ENCODE measurements at places on chromosomes 1 and 21.

GRCh38 chr21:38610623-38611251 lies 112.5 kb upstream of the ERG start:
- no peak for DNase-seq

DNA sequence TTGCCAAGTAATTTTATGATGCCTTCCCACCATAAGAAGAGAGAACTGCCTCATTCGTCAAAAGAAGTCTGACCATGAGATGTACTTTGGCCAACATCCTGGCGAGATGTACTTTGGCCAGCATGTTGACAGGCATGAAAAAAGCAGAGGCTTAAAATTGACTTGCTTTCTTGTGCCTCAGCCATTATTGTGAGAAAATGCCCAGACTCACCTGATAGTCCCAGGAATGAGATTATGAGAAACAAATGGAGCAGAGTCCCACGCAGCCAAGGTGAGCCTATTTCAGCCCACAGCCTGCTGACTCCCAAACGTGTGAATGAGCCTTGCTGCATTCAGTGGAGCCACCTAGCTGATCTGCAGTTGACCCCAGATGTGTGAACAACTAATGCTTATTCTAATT lies 43.5 kb upstream of the ZNF644 start:
- DNase-seq: no peak

DNA sequence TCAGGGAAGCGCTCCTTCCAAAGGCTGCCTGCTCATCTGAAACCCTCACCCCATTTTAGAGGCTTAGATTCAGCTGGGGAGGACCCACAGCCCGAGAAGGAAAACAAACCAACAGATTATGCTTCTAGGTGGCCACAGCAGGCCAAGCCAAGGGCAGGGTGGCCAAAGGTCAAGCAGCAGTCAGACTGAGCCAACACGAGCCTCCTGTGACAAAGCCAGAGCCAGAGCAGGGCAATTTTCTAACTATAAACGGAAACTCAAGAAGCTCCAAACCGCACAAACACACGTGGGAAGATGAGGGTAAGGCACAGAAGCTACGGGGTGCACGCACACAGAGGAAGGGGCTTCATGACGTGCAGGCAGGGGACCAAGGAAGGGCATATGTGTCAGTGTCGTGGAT lies 64.1 kb downstream of the PLEKHA6 start:
- DNase-seq: no peak

DNA sequence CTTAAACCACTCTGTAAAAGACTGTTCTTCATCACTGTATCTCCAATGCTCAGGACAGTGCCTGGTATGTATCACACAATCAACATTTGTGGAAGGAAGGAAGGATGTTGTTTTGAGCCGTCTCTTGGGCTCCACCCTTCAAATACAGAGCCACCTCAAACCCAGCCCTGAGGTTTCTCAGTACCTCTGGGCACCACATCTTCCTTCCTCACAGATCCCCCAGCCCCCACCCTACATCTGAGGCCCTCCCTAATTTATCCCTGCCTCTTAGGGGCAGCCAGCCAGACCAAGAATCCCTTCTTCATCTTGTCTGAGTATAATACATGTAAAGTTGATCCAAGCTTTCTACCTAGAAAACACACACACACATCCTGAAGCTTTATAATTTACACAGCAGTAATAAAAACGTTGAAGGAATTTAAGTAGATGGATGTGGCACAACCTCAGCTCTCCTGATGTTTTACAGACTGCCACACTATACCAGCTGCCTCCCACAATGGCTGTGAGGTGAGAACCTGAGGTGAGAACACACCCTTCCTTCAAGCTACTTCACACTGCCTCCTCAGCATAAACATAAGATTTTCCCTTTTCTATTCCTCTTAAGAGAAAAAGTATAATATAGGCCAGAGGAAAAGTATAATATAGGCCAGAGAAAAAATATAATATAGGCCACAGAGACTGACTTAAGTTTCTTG lies 48.5 kb downstream of the CDC7 start:
- no peak for DNase-seq

- no peak for DNase-seq
These were observed 190.4 kb downstream of the NRIP1 start for GRCh38 chr21:14874379-14874778.

DNA sequence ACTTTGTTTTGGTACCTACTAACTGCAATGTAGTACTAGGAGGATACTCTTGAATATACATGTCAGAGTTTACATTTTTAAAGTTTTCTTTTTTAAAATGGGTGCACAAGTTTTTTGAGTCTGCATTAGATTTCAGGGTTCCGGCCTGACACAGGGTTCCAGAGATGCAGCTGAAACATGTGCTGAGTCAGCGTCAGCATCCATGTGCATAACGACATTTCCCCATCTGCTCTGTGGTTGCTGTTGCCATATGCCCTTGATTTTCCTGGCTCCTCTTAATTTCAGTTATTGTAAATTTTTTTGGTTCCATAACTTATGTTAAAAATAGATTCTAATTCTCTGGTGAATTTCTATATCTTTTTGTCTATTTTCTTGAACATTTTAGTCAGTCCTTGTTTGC lies 12.3 kb upstream of the METTL13 start:
- DNase-seq: no peak

DNA sequence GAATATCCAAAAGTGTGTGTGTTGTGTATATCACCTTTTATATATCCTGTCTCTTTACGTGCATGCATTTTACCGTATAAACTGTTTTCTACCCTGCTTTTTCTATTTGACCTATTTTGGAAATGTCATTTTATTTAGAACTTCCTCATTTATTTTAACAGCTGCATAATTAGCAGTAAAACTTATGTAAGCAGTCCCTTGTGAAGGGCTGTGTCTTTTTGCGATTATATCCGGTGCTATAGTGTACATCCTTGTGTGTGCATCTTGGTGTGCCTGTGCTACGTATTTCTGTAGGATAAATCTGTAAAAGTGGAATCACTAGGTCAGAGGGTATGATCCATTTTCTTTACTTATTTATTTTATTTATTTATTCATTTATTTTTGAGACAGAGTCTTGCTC lies 7.2 kb downstream of the LGALS8 start:
- no peak for DNase-seq

- DNase-seq: no peak
These were observed 26.8 kb downstream of the EGLN1 start for GRCh38 chr1:231395076-231395997.

- no peak for DNase-seq
These were observed 874.2 kb upstream of the ADGRL2 start for GRCh38 chr1:80926531-80926930.

GRCh38 chr1:43509740-43510375 lies 20.8 kb upstream of the PTPRF start:
- DNase-seq: no peak

DNA sequence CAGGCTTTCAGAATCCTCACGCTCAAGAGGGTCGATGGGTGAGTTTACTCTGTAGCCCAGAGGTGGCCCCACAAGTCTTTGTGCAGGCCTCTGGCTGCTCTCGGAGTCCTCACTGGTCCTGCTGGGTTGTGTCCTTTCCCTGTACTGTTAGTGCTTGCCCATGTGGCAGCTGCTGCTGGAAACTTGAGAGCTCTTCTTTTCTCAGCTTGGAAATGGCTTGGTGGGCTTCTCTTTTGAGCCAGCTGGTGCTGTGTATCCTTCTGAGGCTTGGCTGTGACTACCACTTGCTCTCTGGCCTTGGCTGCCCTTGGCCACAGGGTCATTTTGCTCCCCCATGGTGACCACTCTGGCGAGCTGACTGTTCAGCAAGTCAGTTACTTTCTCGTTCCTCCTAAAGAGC lies 82.2 kb upstream of the LMO4 start:
- no peak for DNase-seq

- peak; percentile 14 for DNase-seq
These were observed 510.0 kb downstream of the USP25 start for GRCh38 chr21:16239659-16240265.

DNA sequence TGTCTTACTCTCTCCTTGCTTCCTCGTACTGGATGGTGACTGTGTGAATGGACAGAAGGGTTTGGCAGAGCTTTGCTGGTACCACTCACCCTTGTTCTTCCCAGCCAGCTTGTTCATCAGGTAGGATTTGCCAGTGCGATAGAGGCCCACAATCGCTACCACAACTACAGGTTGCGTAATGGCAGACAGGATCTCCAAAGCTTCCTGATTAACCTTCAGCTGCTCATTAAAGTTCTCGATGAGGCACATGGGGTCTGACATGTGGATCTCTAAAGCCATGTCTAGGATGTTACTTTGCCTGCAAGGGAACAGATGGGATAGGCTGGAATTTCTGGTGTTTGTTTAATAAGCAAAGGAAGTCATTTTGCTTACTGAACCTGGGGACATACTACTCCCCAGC lies 3.4 kb downstream of the GBP5 start:
- DNase-seq: no peak

DNA sequence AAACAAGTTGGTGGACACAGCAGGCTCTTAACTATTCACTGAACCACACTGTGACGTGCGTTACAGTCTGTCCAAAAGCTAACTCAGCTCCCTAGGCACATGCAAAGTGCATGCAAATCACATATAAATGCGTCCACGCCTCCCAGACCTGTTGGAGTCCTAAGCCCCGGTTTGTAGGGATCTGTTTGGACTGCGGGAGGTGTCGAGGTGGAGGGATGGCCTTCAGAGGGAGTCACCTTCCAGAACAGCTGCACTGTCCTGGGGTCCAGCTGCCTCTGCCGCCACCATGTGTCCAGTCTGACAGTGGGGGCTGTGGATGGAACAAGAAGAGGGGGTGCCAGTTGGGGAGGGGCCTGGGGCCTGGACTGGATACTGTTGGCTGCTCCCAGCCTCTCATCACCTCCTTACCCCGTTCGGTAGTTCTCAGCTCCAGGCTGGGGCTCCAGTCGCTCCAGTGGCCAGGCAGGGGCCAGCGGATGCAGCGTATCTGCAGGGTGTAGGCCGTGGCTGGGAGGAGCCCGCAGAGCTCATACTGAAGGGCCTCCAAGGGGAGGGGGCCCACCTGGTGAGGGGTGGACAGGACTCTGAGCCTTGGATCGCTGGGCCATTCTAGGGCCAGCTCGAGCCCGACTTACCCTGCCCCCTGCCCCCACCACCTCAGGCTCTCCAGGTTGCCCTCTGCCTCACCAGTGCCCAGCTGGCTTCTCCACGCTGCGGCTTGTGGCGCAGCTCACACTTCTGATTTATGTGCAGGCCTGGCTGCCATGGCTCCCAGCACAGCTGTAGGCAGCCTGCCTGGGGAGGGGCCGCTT lies 7.9 kb upstream of the MRPS15 start:
- DNase-seq: no peak

DNA sequence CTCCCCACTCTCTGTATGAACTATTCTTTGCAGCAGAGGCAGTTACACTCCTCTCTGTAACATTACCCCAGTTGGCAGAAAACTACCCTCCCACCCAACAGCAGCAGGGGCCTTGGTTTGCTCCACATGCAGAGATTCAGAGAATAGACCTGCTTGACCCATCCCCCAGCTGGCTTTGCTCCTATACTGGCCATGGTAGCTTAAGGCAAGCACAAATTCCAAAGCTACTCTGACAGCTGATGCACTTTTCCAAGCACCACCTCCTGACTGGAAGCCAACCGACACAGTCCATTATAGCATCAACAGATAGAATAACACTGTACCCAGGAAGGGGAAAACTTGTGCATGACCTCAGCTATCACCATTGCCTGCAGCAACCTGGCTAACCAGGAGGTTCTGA lies 846.5 kb upstream of the NCAM2 start:
- DNase-seq: no peak

GRCh38 chr1:111517469-111518225 lies 14.2 kb upstream of the ADORA3 start:
- DNase-seq: no peak

GRCh38 chr1:34398916-34399275 lies 222.2 kb downstream of the C1orf94 start:
- no peak for DNase-seq

DNA sequence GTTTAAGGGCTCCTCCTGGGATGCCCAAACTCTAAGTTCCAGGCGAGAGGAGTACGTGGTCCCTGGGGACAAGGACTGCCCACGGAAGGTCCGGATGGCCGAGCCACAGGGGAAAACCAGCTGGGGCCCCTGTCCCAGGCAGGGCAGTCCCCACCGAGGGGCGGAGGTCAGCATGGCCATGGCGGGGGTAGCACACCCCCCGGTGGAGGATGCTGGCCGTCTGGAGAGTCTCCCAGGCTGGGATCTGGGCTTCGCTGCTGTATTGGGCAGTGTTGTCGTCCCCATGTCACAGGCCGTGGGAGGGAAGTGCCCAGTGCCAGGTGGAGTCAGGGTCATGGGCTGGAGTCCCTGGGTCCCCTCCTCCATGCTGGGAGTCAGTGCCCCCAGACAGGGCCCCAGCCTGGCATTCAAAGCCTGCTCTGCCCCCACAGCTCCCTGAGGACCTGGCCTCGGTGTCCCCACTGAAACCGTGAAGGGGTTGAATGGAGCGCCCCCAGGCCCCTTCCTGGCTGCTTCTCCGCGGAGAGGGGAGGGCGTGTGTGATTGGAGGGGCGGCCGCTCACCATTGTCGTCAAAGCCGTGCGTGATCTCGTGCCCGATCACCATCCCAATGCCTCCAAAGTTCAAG lies 6.8 kb downstream of the PRXL2B start:
- DNase-seq: no peak

DNA sequence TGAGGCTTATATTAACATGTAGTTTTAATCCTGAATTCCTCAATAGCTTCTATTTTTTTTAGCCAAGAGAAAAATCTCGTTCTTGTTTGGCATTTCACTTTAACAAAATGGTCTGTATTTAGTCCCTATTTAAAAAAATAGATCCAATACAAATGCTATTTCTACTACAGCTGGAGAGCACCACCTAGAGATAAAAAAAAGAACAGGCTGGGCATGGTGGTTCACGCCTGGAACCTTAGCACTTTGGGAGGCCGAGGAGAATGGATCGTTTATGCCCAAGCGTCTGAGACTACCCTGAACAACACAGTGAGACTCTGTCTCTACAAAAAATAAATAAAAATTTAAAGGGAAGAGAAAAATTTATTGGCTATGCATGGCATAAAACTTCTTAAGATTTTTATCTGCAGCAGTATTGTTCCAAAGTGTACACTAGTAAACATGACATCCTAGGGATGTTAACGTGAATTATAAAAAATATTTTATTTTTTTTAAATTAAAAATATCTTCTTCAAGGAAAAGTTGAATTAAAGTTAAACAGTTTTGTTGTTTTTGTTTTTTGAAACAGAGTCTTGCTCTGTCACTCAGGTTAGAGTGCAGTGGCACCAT lies 4.4 kb downstream of the ST7L start:
- DNase-seq: peak; percentile 18

GRCh38 chr1:53324728-53325297 lies 3.1 kb downstream of the LRP8 start:
- no peak for DNase-seq

GRCh38 chr1:150881331-150882070 lies 5.1 kb upstream of the ARNT start:
- DNase-seq: no peak

DNA sequence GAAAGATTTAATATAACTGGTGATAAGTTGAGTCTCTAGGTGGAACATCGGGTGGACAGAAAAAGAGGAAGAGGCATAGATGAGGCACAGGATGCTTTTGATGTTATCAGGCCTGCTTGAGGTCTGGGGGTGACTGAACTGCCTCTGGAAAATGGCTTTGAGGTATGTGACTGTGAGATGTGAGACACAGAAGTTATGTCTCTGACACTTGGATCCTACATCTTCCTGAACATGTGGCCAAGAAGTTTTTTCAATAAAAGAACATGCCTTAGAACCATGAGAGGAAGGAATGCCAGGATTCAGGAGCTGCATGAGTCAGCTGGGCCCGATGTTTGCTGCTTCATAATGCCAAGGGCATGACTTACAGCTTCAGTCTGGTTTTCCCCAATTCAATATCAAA lies 11.5 kb upstream of the AIM2 start:
- no peak for DNase-seq

- DNase-seq: no peak
These were observed 9.5 kb downstream of the CHIT1 start for GRCh38 chr1:203219934-203220333.

Measured in HEK293T (cell line).